ENCODE measurements at places on chromosomes 3 and 15. TPM values are rescaled to one million over a fixed set of nuclear protein-coding genes. Genes with fewer than 3 reads are reported as not detected.
A peak's percentile ranks its signal among the peaks of the same experiment; 100 is the strongest.

Gene SCAMP2
- 88.1 TPM for polyA plus RNA-seq

Gene PRICKLE2
- 1.1 TPM for polyA plus RNA-seq

Gene SCN5A
- polyA plus RNA-seq: 0.18 TPM

Gene C3orf85
- not detected for polyA plus RNA-seq

Gene BLM
- polyA plus RNA-seq: 2.9 TPM

Gene FAM81A
- polyA plus RNA-seq: 1.1 TPM

- DNase-seq: no peak
- no peaks in the 10 kb centered on the region for H3K27me3 ChIP-seq
- peaks cover 4% of the 10 kb centered on the region for H3K4me1 ChIP-seq
- H3K27ac ChIP-seq: no peak overlapping the region
- no peaks in the 10 kb centered on the region for H3K36me3 ChIP-seq
These were observed 16.8 kb downstream of the TBL1XR1 start for GRCh38 chr3:177180506-177180905.

DNA sequence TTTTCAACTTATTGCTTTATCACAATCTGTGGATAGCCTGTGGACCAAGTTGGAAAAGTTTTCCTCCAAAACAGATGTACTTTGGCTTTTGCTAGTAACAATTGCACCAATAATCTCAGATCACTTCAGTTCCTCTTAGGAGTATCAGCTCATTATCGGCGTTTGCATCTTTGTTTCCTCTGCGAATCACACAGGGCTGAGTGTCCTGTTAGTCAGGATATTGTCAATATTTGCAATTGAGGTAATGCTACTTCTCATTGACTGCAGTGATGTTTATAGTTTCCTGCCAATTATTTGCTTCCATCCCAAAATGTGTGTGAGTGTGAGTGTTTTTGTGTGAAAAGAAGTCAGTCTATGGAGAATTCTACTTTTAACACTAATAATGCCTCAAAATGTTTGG is 545.0 kb downstream of the SI start:
- DNase-seq: no peak
- H3K27ac ChIP-seq: no peak overlapping the region
- no peak overlapping the region for H3K4me3 ChIP-seq
- no peaks in the 10 kb centered on the region for H3K4me1 ChIP-seq
- H3K36me3 ChIP-seq: no peaks in the 10 kb centered on the region

DNA sequence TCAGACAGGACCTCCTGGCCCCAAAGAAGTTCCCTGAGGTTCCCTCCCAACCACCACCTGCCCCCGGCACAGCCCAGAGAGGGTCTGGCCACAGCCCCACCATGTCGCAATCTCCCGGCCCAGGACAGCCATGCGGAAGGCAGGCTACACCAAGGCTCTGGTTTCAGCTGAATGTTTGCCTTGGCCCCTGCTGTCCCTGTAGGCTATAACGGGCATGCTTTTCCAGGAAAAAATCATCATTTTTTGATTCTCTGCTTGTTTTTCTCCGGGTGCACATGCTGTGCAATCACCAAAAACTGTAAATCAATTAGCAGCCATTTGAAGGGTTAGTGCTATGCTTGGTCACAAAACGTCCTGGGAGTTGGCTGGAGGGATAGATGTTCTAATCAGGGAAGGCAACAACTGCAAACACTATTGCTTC is 142.7 kb upstream of the IGF1R start:
- H3K36me3 ChIP-seq: no peaks in the 10 kb centered on the region
- no peaks in the 10 kb centered on the region for H3K4me1 ChIP-seq
- H3K27me3 ChIP-seq: peaks cover 6% of the 10 kb centered on the region
- H3K27ac ChIP-seq: no peak overlapping the region
- no peak overlapping the region for H3K4me3 ChIP-seq

DNA sequence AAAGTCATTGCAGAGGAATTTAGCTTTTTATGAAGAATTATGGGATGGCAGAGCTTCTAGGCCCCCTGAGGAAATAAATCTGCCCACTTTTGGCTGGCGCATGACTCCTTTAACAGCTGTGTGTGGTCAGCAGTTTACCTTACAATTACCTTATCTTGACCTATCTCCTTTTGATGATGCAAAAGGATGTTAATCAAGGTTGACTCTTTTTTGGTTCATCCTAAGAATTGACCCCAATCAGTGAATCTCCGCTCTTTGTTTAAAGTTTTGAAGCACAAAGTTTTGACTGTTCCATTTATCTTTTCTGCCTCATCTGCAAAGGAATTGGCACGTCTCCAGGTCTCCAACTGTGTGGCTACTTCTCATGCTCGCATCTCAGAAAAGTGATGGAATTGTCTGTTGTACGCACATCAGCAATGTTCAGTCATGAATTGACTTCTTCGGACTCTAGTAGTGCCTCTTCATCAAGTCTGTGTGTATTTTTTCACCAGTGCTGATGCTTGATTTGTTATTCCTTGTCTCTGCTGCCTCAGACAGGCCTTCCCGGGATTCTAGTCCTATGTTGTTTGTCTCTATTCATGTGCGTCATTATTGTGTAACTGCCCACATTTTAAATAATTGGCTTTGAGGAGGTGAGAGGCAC is 196.2 kb upstream of the CFAP20DC start:
- DNase-seq: no peak
- H3K4me3 ChIP-seq: no peak overlapping the region
- H3K36me3 ChIP-seq: no peaks in the 10 kb centered on the region
- peaks cover 15% of the 10 kb centered on the region for H3K4me1 ChIP-seq
- H3K27ac ChIP-seq: peak overlapping the region; percentile 69
- H3K27me3 ChIP-seq: no peaks in the 10 kb centered on the region

- no peak overlapping the region for H3K4me3 ChIP-seq
- DNase-seq: no peak
- no peak overlapping the region for H3K27ac ChIP-seq
- no peaks in the 10 kb centered on the region for H3K27me3 ChIP-seq
- H3K4me1 ChIP-seq: peaks cover 27% of the 10 kb centered on the region
- peaks cover 19% of the 10 kb centered on the region for H3K36me3 ChIP-seq
These were observed 36.9 kb downstream of the TXNRD3 start for GRCh38 chr3:126618021-126618420.

DNA sequence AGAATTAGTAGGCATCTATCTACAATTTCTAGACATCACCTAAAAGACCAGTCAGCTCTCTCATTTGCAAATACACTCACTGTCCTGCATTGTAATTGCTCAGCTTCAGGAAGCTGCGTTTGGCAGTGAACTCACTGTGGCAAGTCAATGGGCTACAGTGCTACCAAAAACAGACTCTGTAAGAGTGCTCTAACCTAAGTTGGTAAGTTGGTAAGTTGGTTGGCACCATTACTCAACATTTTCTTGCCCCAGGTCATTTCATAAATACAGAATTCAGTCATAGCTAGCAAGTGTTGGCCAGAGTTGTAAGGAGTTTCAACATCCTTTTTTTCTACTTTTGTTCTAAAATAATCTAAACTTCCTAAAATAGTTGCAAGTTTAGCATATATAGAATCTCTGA is 466.3 kb downstream of the NAALADL2 start:
- no peaks in the 10 kb centered on the region for H3K36me3 ChIP-seq
- no peak overlapping the region for H3K4me3 ChIP-seq
- no peaks in the 10 kb centered on the region for H3K27me3 ChIP-seq
- H3K4me1 ChIP-seq: no peaks in the 10 kb centered on the region
- H3K27ac ChIP-seq: no peak overlapping the region

DNA sequence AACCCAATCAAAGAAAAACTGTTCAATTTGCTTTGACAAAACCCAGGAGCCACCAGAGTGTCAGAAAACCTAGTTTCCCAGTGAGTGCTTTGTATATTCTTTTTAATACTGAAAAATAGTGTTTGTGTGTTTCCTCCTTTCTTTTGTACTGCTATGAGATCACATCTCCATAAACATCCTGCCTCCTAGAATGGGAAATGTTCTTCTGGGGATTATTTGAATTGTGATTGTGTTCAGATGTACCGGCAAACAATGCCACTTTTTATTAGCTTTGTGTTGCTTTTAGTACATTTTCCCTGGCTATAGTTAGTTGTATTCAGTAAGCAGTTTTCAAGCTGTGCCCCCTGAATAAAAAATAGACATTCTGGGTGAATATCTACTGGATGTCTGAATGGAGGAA is 148.0 kb upstream of the NR2E3 start:
- peaks cover 2% of the 10 kb centered on the region for H3K4me1 ChIP-seq
- no peak for DNase-seq
- no peaks in the 10 kb centered on the region for H3K27me3 ChIP-seq
- H3K36me3 ChIP-seq: peaks cover 10% of the 10 kb centered on the region
- H3K27ac ChIP-seq: peak overlapping the region; percentile 41
- H3K4me3 ChIP-seq: no peak overlapping the region

GRCh38 chr3:104519068-104519467 is 847.6 kb upstream of the ALCAM start:
- H3K4me1 ChIP-seq: no peaks in the 10 kb centered on the region
- H3K27ac ChIP-seq: no peak overlapping the region
- H3K27me3 ChIP-seq: no peaks in the 10 kb centered on the region
- H3K36me3 ChIP-seq: no peaks in the 10 kb centered on the region

DNA sequence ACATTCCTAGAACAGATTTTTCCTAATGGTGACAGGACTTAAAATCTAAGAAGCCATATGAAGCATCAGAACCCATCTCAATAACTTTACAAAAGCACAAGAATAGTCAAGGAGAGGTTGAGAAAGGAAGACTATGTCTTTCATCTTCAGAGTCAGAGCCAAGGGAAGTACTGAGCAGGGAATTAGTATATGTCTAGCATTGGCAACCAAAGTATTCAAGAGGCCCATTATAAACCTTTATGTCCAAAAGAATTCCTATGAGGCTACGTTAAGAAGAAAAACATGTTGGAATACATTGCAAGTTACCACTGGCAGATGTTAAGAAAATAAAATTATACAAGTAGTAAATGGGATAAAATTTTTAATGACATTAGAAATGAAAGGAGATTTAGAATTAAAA is 150.5 kb downstream of the MAGI1 start:
- no peaks in the 10 kb centered on the region for H3K36me3 ChIP-seq
- no peak overlapping the region for H3K4me3 ChIP-seq
- no peak overlapping the region for H3K27ac ChIP-seq
- peaks cover 4% of the 10 kb centered on the region for H3K4me1 ChIP-seq
- H3K27me3 ChIP-seq: no peaks in the 10 kb centered on the region
- no peak for DNase-seq

- H3K27me3 ChIP-seq: no peaks in the 10 kb centered on the region
- no peaks in the 10 kb centered on the region for H3K36me3 ChIP-seq
- H3K27ac ChIP-seq: no peak overlapping the region
- peaks cover 4% of the 10 kb centered on the region for H3K4me1 ChIP-seq
- DNase-seq: no peak
These were observed 108.6 kb downstream of the MEX3B start for GRCh38 chr15:81937189-81937588.

GRCh38 chr3:15953841-15954240 is 156.1 kb upstream of the ANKRD28 start:
- H3K4me3 ChIP-seq: no peak overlapping the region
- no peaks in the 10 kb centered on the region for H3K27me3 ChIP-seq
- no peaks in the 10 kb centered on the region for H3K4me1 ChIP-seq
- H3K27ac ChIP-seq: no peak overlapping the region
- no peaks in the 10 kb centered on the region for H3K36me3 ChIP-seq

GRCh38 chr15:69909719-69910444 is 187.8 kb downstream of the TLE3 start:
- no peak for DNase-seq
- H3K36me3 ChIP-seq: no peaks in the 10 kb centered on the region
- no peak overlapping the region for H3K27ac ChIP-seq
- H3K4me3 ChIP-seq: no peak overlapping the region
- H3K4me1 ChIP-seq: peaks cover 4% of the 10 kb centered on the region

GRCh38 chr3:40073310-40074007 is 236.0 kb upstream of the EIF1B start:
- no peaks in the 10 kb centered on the region for H3K27me3 ChIP-seq
- no peak overlapping the region for H3K27ac ChIP-seq
- H3K4me3 ChIP-seq: no peak overlapping the region
- no peak for DNase-seq
- 0 out of 2 replicates have a peak, but pooled peaks cover 4% of the 10 kb centered on the region for H3K4me1 ChIP-seq
- H3K36me3 ChIP-seq: no peaks in the 10 kb centered on the region

- peaks cover 6% of the 10 kb centered on the region for H3K4me1 ChIP-seq
- no peaks in the 10 kb centered on the region for H3K27me3 ChIP-seq
- DNase-seq: no peak
These were observed 595.1 kb upstream of the TGFBR2 start for GRCh38 chr3:30011237-30011803.

- H3K4me3 ChIP-seq: no peak overlapping the region
- peaks cover 62% of the 10 kb centered on the region for H3K4me1 ChIP-seq
- no peaks in the 10 kb centered on the region for H3K27me3 ChIP-seq
- peak overlapping the region; percentile 53 for H3K27ac ChIP-seq
- H3K36me3 ChIP-seq: no peaks in the 10 kb centered on the region
These were observed 110.6 kb downstream of the LPP start for GRCh38 chr3:188264226-188265207.

DNA sequence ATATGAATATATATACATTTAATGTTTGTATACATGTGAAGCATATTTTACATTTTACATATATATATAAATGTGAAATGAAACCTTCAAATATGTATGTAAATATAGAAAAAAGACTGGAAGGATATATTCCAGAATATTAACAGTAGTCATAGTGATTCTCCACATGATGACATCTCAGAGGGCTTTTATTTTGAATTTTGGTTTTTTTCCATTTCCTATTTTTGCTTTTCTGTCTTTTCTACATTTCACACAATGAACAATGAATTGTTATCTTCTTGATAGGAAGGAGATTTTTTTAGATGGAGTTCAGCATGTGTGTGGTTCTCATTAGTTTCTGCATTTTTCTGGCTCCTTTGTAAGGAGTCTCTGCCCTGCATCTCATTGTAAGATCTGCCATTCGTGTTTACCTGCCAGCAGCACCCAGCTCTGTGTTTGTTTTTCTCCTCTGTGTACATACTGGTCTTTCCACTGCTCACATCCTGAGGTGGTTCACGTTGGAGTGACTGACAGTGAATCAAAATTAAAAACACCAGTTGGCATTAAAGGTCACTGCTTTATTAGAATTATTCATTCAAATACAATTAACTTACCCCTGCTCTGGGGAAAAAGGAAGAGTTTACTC is 425.3 kb upstream of the MDFIC2 start:
- H3K4me1 ChIP-seq: no peaks in the 10 kb centered on the region
- DNase-seq: no peak
- H3K4me3 ChIP-seq: no peak overlapping the region

GRCh38 chr3:70182166-70182565 is 130.3 kb downstream of the MDFIC2 start:
- no peaks in the 10 kb centered on the region for H3K27me3 ChIP-seq
- no peaks in the 10 kb centered on the region for H3K4me1 ChIP-seq
- no peak for DNase-seq

DNA sequence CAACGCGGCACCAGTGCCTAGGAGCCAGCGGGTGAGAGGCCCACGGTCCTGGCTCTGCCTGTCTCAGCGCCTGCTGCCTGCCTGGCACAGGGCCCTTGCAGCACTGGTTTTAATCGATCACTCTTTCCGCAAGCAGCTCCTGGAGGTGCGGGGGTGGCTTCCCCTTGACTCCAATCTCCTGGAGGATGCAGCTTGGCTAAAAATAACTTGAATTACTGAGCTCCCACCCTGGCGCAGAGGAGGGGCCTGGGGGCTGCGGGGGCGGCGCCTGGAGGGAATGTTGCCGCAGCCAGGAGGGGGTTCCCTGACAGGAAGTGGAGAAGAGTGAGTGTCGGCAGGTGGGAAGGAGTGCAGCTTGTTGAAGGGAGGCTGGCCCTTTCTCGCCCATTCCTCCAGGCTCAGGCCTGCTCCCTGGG is 9.9 kb upstream of the RPL29 start:
- H3K4me1 ChIP-seq: peaks cover 20% of the 10 kb centered on the region
- no peaks in the 10 kb centered on the region for H3K27me3 ChIP-seq
- peak overlapping the region; percentile 6 for H3K4me3 ChIP-seq
- H3K27ac ChIP-seq: peak overlapping the region; percentile 99
- peak; percentile 71 for DNase-seq
- H3K36me3 ChIP-seq: no peaks in the 10 kb centered on the region

Measured in SK-N-SH (cell line).